ENCODE measurements at places on chromosomes 11 and 22.

- no peak for DNase-seq
Measured at GRCh38 chr22:32181043-32181442, 21.9 kb upstream of the C22orf42 start.

DNA sequence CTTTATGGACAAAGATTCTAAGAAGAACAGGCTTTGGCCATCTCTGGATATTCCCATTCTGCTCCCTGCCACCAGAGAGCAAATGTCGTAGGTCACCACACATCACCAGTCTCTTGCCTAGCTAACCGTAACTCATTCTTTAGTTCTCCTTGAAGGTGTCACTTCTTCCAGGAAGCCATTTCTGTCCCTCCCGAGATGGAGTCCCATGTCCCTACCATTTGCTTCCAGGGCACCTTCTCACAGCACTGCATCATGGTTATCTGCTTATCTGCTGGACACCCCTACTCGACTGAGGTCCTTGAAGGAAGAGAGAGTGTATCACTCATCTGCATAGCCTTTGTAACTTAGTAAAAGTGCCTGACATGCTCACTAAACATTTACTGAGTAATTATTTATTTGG, 47.6 kb downstream of the FAM83F start:
- no peak for DNase-seq

GRCh38 chr22:31082606-31083376, 1.7 kb downstream of the SMTN start:
- DNase-seq: no peak

GRCh38 chr11:24298146-24298545, 198.7 kb upstream of the LUZP2 start:
- no peak for DNase-seq

GRCh38 chr11:10943968-10944367, 86.1 kb upstream of the ZBED5 start:
- no peak for DNase-seq

DNA sequence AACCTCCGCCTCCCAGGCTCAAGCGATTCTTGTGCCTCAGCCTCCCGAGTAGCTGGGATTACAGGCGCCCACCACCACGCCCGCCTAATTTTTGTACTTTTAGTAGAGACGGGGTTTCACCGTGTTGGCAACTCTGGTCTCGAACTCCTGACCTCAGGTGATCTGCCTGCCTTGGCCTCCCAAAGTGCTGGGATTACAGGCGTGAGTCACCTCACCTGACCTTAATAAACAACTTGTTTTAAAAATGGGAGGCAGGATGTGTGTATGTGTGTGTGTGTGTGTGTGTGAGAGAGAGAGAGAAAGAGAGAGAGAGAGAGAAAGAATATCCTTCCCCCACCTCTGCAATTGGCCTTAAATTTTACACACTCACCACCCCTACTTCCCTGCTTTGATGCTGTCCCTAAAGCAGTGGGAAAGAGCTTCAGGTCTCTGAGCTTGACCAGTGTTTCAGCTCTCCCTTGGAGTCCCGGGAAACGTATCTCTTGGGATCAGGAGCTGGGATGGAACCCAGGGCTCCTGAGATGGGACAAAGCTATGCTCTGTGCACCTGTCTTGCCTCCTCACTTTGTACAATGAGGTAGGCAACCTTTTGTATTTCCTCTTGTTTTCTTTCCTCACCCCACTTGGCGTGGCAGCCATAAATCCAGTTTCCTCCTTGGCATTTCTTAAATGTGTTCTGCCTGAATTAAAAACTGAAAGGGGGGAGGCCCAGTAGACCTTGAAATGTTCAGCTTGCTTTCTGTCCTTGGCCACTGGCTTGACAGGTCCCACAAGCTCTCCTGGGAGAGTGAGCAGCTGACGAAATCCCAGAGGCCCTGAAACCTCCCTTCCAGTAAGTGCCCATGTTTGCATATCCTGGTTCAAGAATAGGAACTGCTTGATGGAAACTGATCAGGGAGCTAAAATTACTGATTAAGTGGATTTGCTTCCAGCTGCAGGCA, 17.8 kb upstream of the XBP1 start:
- no peak for DNase-seq

Measured in stimulated activated CD8-positive, alpha-beta memory T cell treated with anti-CD3 and anti-CD28 coated beads, Interleukin-2, amount 100 ng/mL, for 1 hour (primary cell).